ENCODE measurements at places on chromosomes 3 and 15.

DNA sequence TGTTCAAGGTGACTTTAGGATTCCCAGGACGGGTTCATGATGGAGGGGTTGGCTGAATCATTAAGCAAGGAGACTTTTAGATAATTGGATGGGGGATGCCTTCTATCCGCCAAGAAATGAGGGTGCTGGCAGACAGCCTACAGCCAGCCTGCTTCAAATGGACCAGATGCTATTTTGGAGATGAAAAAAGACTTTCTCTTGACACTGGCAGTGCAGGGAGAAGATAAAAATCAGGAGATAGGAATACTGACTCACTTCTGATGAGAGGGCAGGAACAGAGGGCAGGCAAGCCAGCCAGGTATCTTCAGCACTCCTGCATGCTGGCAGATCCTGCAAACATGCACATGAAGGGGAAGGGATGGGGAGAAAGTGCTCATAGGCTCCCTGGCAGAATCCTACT lies 7.7 kb upstream of the SYN2 start:
- no peak for DNase-seq

- no peak for DNase-seq
Measured at GRCh38 chr15:90860450-90860849, 7.9 kb upstream of the FURIN start.

GRCh38 chr3:37989821-37990480 lies 635 bp upstream of the VILL start:
- DNase-seq, result no peak

DNA sequence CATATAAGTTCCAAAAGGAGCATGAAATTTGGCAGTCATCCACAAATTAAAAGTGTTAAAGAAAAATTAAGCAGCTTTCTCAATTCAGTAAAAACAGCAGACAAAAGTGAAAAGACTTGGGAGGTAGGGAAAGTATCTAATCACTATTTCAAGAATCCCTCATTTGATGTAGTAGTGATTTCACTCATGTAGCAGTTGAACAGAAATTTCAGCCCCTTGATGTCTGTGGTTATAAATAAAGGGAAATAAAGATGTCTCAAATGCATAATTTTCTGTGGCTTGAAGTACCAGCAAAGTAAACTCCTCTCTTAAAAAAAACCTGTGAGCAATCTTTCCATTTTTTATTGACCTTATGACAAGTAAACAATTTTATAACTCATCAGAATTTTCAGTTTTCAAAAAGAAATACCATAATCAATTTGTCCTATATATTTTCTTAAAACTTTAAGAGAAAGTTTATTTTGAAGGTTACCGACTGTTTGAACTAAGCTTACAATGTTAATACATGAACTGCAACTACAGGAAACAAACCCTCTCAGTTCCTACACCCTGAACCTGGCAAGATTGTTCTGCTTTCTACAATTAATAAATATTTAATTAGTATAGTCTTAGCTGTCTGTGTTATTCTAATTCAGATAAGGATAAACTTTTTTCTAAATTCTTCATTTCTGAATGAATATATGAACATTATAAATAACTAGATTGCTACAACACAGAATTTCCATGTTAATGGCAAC lies 94.2 kb downstream of the CBLB start:
- DNase-seq, result no peak

DNA sequence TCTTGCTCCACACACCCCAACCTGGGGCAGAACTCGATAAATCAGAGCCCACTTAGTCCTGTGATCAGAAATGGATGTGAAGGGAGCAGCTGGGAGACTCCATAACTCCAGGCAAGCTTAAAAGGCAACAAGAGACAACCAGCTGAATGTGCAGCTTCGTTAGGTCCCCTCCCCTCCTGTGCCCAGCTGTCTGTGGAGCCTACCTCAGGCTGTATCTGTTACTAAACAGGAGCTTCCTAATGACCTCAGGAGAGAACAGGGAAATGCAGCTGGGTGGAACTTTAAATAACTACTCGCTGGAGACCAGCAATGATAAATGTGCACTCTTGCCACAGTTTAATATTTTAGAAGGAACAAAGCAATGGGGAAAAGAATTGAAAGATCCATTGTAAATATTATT lies 25.9 kb downstream of the SLC9A9 start:
- no peak for DNase-seq

GRCh38 chr3:132641837-132642538 lies 17.6 kb downstream of the ACAD11 start:
- DNase-seq, result no peak
